Esophagus mucosa (tissue), 1 donor: ENCODE measurements at places on chromosomes 3 and 15.

DNA sequence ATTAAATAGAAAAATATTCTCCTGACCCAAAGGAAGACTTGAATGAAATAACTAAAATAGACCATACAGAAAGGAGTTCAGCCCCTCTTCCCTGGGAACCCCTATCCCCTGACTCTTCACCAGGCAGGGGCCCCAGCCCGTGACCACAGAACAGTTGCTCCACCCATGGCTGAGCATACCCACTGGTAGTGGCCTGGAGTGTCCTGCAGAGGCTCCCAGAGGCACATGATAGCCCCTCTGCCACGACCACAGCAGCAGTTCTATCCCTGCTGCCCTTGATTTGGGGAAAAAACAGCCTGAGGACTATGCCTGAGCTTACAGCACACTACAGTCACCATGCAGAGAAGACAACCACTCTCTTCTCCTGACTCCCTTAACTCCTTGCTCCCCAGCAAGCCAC lies 31.8 kb downstream of the TTC14 start:
- ATAC-seq = no peak

DNA sequence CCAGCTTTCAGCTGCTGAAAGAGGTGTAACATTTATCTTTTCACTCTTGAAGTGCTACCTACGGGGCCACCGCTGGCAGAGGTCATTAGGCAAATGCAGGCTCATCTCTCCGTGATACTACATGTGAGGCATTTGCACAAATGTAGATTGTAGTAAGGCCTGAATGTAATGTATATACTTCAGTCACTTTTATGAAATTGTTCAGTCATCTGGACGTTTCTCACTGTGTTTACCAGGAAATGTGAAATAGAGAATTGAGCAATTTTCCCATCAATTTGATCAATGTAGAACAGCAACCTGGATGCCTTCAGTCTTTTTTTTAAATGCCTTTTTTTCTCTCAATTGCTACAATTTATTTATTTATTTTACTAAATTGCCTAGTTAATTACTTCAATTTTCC lies 368.3 kb upstream of the AZI2 start:
- ATAC-seq = no peak

- no peak for ATAC-seq
Measured at GRCh38 chr3:162626172-162626571, 1129.6 kb downstream of the OTOL1 start.

- ATAC-seq = no peak
Measured at GRCh38 chr15:39239562-39239961, 341.3 kb upstream of the THBS1 start.

- no peak for ATAC-seq
Measured at GRCh38 chr15:70274255-70274880, 176.7 kb upstream of the TLE3 start.

DNA sequence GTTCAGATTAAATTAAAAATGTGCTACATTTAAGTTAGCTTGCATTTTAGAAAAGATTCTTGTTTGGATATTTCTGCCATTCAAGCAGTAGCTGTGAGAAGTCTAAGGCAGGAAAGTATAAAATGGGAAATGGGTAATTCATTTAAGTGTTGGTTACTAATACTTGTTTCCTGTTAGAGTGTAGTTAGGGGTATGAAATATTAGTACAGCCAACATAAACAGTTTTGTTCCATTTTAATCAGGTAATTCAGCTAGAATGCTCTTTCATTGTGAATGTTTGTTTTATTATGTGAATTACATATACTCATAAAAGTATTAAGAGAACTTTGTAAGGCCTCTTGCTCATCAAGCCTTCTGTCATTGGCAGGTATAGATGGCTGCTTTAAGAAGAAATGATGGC lies 19.9 kb downstream of the TATDN2 start:
- ATAC-seq = no peak
